AG09309 (cell line): ENCODE measurements at places on chromosomes 4 and X.

- DNase-seq: no peak
Measured at GRCh38 chr4:81470456-81471297, 1.0 kb downstream of the RASGEF1B start.

- no peak for DNase-seq
Measured at GRCh38 chrX:103818842-103819619, 13.0 kb downstream of the RAB9B start.

DNA sequence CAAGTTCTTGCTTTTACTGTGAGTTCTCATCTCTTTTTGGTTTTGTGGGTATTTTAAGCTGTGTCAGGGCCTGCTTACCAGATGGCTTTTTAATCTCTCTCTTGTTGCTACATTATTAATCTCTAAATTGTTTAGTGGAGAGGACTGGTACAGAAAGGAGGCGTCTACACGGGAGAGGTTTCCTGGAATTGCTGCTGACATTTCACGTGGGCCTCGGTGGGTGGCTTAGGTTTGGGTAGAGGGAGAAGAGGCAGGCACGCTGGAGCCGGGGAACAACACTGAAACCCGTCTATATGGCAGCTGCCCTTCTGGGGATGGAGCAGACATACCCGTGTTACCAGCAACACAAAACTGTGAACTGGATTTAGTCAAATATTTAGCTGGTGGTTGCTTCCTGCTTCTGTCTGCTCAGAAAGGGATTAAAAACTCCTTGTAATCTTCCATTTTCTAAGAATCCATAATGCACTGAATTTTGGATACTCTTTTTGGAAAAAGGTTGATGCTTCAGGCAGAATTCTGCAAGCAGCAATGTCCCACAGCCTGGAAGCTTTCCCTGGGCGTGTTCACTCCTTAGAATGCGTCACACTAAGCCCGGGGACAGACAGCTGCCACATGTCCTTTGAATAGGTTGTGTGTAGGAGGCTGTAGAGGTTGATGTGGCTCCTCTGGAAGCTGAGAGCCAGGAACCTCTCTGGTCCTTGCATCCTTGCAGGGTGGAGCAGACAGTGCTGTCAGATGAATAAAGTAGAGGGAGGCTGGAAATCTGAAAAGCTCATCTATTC, 199.8 kb upstream of the GATB start:
- DNase-seq: no peak

GRCh38 chrX:99348256-99348655, 1061.8 kb downstream of the PCDH19 start:
- no peak for DNase-seq

DNA sequence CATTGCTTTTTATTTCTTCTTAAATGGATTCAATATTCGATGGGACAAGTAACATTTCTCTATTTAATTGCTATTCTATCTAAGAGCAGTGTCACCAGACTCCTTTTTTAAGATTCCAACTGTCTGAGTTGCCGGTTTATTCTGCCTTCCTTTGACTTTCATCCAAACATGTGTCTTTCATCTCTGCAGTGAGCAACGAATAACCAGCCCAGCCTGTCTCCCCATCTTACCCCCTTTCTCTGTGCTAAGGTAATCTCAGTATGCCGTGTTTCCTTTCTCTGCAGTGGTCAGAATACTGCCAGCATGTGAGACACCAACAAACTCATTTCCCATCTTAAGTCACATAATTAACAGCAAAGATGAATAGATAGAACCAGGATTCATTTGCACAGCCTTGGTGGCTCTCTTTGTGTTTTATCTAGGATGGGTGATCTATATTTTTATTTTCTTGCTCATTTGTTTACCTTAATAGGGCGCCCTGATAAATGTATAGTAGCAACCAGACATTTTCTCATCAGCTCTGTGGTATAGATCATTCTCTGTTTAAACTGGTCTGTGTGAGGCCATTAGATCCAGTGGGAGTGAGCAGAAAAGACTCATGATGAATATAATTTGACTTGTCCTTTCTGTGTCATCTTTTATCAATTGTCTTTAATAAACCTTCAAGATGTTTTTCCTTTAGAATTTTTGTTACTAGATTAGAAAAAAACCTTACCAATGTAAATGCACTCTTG, 394.8 kb upstream of the IGFBP7 start:
- no peak for DNase-seq

DNA sequence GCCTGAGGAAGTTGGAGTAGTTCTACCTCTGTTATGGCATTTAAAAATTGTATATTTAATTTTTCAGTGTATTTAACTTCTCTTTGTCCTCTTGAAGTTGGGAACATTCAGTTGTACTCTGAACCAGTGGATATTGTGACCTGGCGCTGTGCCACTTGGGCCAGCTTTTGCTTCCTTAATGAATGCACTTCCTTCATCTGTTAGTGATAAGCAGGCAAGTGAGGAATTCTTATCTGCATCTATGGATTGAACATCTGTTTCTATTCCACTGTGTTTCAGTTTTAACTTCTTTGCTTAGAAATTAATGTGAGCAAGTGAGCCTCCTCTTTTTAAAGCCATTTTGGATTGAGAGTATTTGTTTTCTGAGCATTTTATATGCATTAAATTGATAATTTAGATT, 128.3 kb downstream of the UCHL1 start:
- no peak for DNase-seq

DNA sequence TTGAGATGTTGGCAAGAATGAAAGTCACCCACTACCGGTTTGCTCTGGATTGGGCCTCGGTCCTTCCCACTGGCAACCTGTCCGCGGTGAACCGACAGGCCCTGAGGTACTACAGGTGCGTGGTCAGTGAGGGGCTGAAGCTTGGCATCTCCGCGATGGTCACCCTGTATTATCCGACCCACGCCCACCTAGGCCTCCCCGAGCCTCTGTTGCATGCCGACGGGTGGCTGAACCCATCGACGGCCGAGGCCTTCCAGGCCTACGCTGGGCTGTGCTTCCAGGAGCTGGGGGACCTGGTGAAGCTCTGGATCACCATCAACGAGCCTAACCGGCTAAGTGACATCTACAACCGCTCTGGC, 12.3 kb downstream of the RPL9 start:
- no peak for DNase-seq

DNA sequence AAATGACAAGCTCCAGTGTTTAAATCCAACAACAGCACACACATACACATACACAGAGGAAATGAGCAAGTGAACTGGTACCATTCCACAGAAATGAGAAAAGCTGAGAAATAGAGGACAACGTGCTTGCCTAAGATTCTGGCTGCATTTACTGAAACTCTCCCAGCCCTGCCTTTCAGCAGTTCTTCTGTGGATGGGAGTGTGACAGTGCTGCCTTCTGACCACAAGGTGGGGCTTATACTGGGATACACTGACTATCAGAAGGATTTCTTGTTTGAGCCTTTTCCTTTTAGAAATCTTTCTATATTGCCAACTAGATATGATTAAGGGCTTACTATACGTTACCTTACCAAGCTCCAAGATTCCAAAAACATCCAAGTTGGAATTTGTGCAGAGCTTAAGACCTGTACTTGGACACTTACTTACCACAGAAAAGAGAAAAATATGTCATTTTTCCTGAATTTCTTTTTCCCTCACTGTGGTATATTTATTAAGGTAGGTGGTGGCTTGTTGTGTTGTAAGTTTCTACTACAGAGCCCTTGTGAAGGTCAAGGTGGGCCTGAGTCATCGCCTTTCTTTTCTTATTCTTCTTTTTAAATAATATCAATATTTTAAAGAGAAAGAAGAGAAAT, 10.7 kb upstream of the CXCL8 start:
- DNase-seq: peak; percentile 73

DNA sequence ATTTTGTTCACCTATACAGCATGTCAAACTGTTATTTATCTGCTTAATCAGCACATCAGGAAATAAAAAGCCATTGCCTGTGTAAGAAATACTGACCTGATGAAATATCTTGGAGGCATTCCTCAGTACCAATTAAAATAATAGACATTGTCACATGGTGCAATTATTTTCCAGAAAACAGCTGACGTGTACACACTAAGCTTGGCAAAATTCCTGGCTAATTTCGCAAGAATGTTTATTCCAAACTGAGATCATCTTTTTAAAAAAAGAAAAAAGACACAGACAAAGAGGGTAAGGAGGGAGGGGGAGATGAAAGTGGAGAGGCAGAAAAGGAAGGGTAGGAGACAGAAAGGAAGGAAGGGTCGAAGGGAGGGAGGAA, 61.9 kb upstream of the NFKB1 start:
- DNase-seq: peak; percentile 90

- no peak for DNase-seq
Measured at GRCh38 chr4:6749340-6750171, 33.0 kb upstream of the KIAA0232 start.

DNA sequence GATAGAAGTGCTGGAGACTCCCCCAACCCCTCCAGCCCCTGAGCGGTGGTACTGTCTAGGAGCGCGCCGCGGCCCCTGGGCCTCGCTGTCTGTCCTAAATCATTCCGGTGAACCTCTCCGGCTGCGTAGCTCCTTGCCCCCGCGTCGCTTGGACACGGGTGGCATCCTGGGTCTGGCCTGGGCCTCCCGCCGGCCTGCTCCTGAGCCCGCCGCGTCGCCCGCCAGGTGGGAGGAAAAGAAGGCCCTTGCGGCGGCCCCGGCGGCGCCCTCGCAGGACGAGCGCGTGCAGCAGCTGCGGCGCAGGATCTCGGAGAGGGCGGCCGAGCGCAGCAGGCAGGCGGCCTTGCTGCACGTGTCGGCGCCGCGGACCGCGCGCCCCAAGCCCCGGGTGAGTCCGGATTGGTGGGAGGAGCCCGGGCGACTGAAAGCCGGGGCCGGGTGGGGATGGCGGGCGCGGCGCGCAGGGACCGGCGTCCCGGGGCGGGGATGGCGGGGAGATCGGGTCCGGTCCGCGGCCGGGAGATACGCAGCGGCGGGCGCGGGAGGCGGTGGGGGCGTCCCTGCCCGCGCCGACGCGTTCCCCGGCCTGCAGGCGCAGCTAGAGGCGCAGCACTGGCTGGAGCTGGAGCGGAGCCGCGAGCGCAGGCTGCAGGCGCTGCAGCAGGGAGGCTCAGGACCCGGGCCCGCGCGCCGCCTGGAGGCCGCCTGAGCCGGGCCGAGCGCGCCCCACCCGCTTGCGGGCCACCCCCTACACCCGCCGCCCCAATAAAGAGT, 6.5 kb upstream of the RNF4 start:
- DNase-seq: no peak

GRCh38 chr4:73922766-73923630, 53.8 kb downstream of the CXCL1 start:
- DNase-seq: no peak

- no peak for DNase-seq
Measured at GRCh38 chrX:153922932-153923857, 2.9 kb downstream of the ARHGAP4 start.

GRCh38 chr4:25487155-25487554, 110.1 kb downstream of the ANAPC4 start:
- no peak for DNase-seq

DNA sequence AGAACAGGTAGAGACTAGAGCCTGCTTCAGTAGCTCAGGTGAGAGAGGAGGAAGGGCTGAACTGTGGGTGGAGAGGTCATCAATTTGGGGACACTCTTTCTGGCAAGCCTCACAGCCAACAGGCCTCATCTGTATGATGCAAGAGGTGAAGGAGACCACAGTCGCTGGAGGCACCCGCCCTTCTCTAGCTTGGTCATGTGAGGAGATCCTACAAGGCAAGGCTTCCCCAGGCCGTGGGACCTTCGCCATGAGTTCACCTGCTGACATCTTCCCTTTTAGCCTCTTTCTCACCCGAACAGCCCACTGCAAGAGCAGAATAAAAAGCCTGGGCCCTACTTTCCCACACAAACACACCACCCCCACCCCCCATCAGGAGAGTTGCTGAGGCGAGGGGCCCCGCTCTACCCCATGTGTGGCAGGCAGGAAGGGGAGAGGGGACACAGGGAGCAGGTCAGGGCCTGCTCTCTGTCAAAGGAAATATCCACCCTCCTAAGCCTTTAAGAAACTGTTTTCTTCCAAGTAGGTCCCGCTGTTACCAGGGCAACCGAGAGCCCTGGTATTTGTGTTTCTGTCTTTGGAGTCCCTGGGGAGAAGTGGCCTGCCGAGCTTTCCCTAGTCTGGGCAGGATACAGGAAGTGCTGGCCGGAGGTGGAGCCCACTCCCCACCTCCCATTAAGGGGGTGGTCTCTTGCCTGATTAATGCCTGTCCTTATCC, 8.1 kb downstream of the RTL5 start:
- DNase-seq: no peak

GRCh38 chr4:27272217-27272616, 411.6 kb downstream of the STIM2 start:
- no peak for DNase-seq

- DNase-seq: no peak
Measured at GRCh38 chrX:71493111-71493613, 39.7 kb upstream of the OGT start.

DNA sequence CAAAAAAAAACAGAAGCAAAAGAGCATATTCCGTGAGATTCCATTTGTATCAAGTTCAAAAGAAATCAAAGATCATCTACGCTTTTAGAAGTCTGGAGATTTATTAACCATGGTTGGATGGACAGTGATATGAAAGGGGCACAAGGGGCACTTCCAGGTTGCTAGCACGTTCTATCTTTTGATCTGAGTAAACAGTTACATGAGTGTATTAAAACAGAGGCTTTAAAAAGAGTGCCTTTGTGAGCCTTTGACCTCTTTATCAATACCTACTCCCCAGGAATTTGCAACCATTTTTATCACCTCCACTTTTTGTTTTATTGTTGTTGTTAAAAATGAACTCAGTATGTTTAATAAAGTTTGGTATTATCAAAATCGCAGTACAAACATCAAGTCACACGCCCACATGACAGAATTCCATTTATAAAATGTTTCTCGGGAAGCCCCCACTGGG, 72.4 kb upstream of the UCP1 start:
- DNase-seq: no peak

DNA sequence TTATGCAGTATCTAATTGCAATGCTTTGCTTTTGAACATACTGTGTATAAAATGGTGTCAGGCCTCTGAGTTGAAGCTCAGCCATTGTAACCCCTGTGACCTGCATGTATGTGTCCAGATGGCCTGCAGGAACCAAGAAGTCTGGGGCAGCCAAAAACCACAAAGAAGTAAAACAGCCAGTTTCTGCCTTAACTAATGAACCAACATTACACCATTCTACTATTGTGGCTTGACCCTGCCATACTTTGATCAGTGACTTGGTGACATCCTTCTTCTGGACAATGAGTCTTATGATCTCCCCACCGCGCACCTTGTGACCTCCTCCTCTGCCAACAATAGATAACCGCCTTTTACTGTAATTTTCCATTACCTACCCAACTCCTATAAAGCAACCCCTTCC, 131.6 kb downstream of the CBLL2 start:
- DNase-seq: no peak

- no peak for DNase-seq
Measured at GRCh38 chr4:116982656-116983055, 102.7 kb downstream of the TRAM1L1 start.

DNA sequence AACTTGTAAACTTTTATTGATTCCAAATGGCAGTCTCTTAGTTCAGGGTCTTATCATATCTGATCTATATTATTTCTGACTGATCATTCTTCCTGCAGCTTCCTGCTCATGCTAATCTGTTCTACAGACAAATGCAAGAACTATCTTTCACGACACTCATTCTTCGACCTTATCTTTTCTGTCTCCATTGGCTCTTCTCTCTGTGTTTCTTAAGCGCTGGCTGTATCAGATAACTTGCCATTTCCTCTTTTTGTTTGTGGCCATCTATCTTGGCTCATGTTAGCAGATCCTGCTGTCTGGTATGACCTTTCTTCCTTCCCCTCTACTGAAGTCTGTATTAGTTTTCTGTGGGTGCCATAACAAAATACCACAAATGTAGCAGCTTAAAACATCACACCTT, 230.5 kb upstream of the PUDP start:
- no peak for DNase-seq

GRCh38 chrX:153639177-153640044, 7.6 kb upstream of the DUSP9 start:
- DNase-seq: no peak
